ENCODE measurements at places on chromosomes 3 and 15.

DNA sequence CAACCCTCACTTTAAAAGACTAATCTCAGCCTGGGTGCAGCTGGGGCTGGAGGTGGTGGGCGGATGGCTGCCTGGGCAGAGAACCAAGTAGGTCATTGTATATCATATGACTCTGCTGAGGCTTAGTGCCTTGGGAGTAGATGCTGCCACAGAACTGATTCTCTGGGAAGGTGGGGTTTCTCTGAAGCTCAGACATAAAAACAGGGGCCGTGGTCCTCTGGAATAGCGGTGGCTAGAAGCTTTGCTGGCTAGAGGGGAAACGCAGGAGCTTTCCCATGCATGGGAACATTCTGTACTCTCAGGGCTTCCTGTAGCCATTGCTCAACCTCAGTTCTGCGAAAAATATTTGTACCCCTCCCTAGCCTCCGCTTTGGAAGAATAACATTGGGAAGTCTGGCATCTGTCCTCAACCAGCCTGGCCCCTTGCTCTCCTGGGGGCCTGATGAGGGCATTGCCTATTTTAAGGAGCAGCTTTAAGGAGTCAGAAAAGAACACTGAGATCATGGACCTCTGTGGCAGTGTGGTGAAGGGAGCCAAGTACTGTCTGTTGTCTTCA, 14.7 kb downstream of the TIMP4 start:
- DNase-seq, result no peak

- no peak for DNase-seq
These were observed 118.0 kb upstream of the MEF2A start for GRCh38 chr15:99447497-99448371.

GRCh38 chr15:39756806-39757522, 25.7 kb downstream of the FSIP1 start:
- peak; percentile 65 for DNase-seq

- DNase-seq, result peak; percentile 62
These were observed 12.2 kb downstream of the CALML4 start for GRCh38 chr15:68192804-68193486.

DNA sequence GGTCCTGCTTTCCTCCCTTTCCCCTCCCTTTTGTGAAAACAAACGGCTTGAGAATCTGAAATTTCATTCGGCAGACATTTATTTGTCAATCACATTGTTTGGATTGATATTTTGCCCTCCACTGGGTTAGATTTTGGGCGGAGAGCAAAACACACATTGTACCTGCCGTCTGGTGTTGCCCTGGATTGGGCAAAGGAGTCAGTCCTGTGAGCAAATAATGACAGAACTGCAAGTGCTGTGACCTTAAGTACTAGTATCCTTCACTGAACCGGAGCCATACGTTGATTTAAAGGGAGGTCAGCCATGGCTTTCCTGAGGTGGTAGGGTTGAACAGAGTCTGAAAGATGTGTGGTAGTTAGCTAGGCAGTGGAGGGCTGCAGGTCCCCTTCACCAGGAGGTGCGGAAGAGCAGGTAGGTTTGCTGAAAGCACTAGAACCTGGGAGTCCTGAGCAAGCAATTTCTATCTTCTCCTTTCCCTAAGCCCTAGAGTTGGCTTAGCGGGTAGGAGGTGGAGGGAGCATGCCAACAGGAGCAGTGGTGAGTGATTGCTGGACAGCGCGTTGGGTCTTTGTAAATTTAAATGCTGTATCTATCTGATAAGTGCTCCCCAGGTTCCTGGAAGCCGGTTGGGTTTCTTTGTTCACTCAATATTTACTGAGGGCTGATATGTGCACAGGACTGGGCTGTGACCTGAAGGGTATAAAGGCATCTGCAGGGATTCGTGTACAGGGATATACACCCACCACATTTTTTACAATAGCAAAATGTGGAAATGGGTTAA, 2.0 kb downstream of the PDIA5 start:
- no peak for DNase-seq

DNA sequence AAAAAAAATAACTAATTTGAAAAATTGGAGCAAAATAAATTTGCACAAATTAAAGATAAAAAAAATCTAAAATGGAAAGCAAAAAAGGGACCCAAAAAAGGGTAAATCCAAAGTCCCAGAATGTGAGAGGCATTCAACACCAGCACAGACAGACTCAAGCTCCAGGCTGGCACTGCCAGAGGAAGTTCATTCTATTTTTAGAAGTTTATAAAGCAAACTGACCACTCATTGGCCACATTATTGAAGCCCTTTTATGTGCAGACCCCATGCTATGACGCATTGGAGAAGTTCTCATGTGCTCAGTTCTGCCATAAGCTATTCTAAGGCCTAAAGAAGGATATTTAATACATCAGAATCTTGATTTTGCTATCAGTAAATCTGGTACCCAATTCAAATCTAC, 17.6 kb upstream of the BOC start:
- no peak for DNase-seq

GRCh38 chr3:145094355-145094941, 1066.5 kb downstream of the PLOD2 start:
- DNase-seq, result peak; percentile 30

GRCh38 chr3:151330899-151331298, 1.6 kb upstream of the P2RY13 start:
- DNase-seq, result peak; percentile 52

DNA sequence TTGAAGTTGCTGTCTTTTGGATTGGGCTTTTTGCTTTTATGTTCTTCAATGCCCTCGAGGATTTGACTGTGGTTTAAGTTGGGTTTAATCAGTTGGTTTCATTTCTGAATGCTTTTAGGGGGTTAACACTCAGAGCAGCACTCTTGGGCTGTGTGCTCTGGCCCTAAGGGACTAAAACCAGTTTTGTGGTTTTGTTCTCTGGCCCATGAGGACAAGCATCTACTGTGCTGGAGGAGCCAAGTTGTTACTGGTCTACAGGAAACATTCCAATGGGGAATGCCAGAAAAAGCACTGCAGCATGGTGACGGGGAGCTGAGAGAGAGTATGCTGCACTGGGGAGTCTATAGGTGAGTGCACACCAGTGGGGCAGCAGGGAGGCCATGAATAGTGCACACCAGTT, 596.9 kb downstream of the ZBBX start:
- DNase-seq, result no peak

- peak; percentile 12 for DNase-seq
These were observed 1.1 kb upstream of the ECT2 start for GRCh38 chr3:172749230-172749965.

DNA sequence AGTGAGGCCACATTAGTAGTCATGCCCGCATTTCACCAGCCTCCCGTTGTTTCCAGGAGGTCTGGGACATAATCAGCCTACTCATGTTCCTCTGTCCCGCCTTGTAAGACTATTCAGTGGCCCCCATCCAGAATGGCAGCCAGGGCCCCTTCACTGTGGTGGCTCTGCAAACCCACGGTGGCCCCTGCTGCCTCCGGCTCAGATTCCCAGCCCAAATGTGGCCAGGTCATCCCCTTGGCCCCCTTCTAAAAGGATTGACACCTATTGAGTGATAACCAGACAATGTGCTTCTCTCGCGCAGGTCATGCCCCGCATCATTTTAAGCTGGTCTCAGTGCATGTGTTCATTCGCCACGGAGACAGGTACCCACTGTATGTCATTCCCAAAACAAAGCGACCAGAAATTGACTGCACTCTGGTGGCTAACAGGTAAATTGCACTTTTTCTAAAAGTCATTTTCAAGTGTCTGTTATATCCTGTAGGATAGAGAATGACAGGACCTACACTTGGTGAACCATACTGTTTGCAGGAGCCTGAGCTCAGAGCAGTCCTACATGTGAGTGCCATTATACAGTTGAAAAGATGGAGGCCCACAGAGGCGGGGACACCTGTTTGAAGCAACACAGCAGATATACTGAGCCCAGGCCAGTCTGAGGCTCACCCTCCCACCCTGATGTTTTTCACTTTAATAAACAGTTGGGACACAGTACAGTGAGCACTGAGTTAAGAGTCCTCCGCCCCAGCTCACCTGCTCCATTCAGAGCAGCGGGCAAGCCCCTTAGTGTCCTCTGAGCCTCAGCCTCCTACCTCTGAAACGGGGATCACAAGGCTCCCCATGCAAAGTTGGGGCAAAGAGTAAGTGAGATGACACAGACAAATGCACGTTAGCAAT, 47.7 kb downstream of the PXYLP1 start:
- peak; percentile 29 for DNase-seq

- DNase-seq, result no peak
These were observed 95.6 kb upstream of the LIPC start for GRCh38 chr15:58336161-58336560.

DNA sequence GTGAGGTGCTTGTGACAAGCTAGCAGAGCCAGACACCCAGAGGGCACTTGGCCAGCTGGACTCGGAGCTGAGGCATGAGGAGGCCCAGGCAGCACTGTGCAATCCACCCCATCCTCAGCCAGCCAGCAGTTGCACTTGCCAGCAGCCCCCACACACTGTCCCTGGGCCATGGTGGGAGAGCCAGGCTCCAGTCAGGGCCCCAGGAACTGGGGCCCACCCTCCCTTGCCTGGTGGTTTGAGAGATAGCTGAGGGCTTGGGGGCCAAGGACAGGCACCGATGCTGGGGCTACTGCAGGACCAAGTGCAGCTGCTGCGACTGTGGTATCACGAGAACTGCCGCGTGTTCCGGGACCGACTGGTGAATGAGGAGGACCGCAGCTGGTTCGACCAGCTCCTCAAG, 63.5 kb downstream of the DNAH1 start:
- DNase-seq, result no peak

- DNase-seq, result no peak
These were observed 172.0 kb downstream of the TCF12 start for GRCh38 chr15:57090496-57090859.

GRCh38 chr3:6204891-6205290, 656.0 kb upstream of the GRM7 start:
- no peak for DNase-seq

DNA sequence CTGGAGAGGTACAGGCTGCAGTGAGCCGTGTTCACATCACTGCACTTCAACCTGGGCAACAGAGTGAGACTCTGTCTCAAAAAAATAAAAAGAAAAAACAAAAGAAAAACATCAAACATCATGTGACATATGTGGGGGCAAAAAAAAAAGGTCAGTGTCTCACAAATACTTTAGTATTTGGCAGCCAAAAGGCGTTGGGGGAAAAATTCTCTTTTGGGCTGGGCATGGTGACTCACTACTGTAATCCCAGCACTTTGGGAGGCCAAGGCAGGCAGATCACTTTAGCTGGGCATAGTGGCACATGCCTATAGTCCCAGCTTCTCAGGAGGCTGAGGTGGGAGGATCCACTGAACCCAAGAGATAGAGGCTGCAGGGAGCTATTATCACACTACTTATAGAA, 47.6 kb downstream of the TMCC1 start:
- DNase-seq, result no peak

- DNase-seq, result no peak
These were observed 102.0 kb downstream of the SST start for GRCh38 chr3:187568171-187568570.

DNA sequence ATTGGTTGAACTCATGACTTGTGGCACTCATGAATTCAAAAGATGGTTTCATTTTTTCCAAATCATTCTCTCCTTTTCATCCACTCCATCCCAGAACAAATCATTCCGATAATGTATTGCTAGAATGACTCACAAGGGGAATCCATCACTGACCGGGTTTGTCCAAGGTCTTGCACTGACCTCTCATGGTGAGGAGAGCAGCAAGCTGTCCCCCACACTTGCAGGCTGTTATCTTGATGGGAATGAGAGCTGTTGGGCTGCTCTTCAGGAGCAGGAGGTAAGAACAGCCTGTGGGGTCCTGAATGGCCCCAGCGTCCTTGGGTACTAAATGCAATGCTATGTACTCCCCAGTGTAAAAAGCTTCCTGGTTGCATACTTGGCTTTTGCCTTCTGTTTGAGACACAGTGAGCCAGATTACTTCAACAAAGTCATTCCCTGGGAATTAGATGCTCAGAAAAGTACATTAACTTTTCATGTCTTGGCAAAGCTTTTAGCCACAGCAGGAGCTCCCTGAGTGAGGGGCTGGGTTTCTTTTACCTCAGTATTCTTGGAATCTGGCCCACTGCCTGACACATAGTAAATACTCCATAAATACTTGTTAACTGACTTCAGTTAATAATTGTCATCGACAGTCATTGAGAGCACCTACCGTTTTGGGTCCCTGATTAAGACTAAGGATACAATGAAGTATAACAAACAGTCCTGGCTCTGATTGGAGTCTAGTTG, 24.1 kb downstream of the CCNL1 start:
- peak; percentile 82 for DNase-seq

All from pons (tissue), 1 donor.